ENCODE measurements at places on chromosomes 6 and 20.

DNA sequence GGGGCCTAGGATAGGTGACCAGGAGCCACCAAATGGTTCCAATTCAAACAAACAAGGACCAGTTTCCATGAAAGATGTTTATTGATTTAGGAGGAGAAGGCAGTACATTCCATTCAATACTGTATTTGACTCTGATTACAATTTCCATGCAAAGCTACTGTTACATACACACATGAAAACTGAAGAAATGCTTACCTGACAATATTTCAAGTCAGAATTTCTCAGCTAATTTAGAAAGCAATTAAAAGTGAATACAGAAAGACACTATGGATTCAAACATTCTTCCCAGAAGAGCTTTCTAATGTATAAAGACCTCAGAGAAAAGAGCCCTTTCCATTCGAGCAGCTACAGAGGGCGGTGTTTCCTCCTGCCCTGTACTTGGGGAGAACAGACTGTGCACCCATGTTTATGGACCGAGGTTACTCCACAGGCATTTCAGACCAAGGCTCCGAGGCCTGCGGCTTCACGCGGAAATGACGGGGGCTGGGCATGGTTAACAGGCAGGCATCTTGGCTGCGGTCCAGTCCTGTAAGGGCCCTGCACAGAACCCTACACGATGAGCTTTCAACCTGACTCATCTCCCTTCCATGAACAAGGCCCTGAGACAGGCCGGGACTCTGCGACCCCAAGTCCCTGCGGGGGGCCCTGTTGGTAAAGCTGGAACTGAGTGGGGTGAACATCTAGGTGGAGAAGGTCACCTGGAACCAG is 25.7 kb upstream of the TCFL5 start:
- no peaks in the 10 kb centered on the region for H3K4me1 ChIP-seq
- no peak overlapping the region for H3K4me3 ChIP-seq
- H3K27ac ChIP-seq, result no peak overlapping the region

DNA sequence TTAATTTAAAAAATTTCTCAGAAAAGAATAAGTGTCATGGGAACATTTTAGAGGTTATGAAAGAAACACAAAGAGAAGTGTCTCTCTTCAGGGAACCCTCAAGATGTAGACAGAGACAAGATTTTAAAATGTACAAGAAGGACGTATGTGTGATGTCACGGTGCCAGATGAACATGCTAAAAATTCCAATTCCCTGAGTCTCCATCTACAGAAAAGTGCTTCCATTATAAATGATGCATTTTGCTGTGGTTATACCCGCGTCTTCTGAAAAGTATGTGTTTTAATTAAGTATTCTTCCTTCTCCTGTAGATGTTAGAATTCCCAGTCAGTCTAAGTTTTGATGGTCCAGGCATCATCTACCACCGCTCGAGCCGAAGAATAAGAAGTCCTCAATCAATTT is 489.1 kb downstream of the PREX1 start:
- peaks cover 9% of the 10 kb centered on the region for H3K4me1 ChIP-seq
- peaks cover 91% of the 10 kb centered on the region for H3K27me3 ChIP-seq
- H3K4me3 ChIP-seq, result no peak overlapping the region
- no peaks in the 10 kb centered on the region for H3K36me3 ChIP-seq

GRCh38 chr6:125846292-125847024 is 55.7 kb downstream of the NCOA7 start:
- no peaks in the 10 kb centered on the region for H3K4me1 ChIP-seq
- no peak overlapping the region for H3K4me3 ChIP-seq
- no peak for DNase-seq
- no peak overlapping the region for H3K27ac ChIP-seq
- peaks cover 13% of the 10 kb centered on the region for H3K36me3 ChIP-seq

DNA sequence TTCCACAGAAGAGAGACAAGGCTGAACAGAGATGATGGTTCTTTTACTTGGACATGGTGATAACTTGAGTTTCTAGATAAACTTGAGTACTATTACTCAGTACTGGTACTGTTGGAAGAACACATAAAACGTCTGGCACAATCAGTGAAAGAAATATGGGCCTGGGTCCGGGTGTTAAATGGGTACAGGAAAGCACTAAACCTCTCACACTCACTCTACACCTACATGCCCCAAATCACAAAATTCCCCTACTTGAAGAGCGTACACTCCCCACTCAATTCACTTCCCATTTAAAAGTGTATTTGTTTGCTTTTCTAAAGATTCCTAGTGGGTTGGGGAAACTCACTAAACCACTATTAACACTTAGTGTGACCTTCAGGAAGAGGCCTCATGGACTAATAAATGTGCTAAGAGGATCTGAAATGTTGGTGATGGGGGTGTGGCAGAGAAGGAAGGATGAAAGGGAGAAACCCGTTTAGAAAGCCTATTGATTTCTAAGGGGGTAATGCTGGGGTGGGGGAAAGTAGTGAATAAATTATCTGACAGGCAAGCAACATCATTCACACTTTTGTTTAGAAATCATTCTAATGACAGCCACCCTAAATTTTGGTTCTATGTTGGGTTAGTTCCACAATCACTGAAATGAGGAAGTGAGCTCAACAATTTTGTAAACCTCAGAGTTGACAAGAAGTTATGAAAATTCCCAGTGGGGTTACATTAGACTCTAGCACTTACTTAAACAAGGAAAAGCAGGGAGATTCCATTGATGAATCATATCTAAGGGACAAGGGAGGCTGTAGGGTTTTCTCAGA is 222.6 kb upstream of the MARCKS start:
- no peak overlapping the region for H3K4me3 ChIP-seq
- no peaks in the 10 kb centered on the region for H3K36me3 ChIP-seq
- peak; percentile 51 for DNase-seq
- no peaks in the 10 kb centered on the region for H3K27me3 ChIP-seq

- no peak overlapping the region for H3K4me3 ChIP-seq
- peaks cover 5% of the 10 kb centered on the region for H3K4me1 ChIP-seq
- no peak for DNase-seq
- H3K27ac ChIP-seq, result no peak overlapping the region
- no peaks in the 10 kb centered on the region for H3K36me3 ChIP-seq
- no peaks in the 10 kb centered on the region for H3K27me3 ChIP-seq
Measured at GRCh38 chr6:150394899-150395295, 26.1 kb downstream of the IYD start.

GRCh38 chr6:125793280-125793679 is 2.5 kb downstream of the NCOA7 start:
- H3K27me3 ChIP-seq, result no peaks in the 10 kb centered on the region
- peak overlapping the region; percentile 93 for H3K4me3 ChIP-seq
- peaks cover 7% of the 10 kb centered on the region for H3K36me3 ChIP-seq
- H3K4me1 ChIP-seq, result peaks cover 48% of the 10 kb centered on the region
- peak; percentile 38 for DNase-seq
- peak overlapping the region; percentile 17 for H3K27ac ChIP-seq
